Astrocyte (in vitro differentiated cells and primary cell): ENCODE measurements at places on chromosomes 16 and 17. TPM values are rescaled to one million over a fixed set of nuclear protein-coding genes. Genes with fewer than 3 reads are reported as not detected.

- DNase-seq, result no peak
These were observed 8.3 kb downstream of the PIPOX start for GRCh38 chr17:29051194-29051593.

DNA sequence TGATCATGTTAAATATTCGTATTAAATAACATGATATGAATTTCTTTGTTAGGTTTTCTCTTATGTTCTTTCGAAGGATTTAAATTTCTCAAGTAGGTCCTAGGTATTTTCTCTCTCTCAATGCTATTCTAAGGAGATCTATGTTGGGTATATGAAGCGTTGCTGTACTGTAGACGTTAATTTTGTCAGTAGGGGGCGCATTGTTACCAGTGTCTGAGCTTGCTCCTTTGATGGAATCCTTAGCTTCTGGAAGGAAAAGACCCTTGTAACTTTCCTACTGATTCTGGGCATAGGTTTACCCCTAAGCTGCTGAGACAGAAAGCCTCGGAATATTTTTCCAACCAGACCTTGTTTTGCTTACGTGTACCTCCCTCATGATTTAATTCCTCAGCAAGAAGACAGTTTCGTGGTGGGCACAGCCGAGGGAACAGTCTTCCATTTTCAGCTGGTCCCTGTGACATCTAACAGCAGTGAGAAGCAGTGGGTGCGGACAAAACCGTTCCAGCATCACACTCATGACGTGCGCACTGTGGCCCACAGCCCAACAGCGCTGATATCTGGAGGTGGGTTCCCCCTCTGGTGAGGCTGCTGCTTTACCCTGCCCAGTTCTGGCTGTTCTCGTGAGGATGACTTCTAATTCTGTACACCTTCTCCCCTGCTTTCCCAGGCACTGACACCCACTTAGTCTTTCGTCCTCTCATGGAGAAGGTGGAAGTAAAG is 17.9 kb downstream of the UTP4 start:
- DNase-seq, result peak; percentile 45

GRCh38 chr17:9079461-9080103 is 58.3 kb downstream of the NTN1 start:
- DNase-seq, result no peak

DNA sequence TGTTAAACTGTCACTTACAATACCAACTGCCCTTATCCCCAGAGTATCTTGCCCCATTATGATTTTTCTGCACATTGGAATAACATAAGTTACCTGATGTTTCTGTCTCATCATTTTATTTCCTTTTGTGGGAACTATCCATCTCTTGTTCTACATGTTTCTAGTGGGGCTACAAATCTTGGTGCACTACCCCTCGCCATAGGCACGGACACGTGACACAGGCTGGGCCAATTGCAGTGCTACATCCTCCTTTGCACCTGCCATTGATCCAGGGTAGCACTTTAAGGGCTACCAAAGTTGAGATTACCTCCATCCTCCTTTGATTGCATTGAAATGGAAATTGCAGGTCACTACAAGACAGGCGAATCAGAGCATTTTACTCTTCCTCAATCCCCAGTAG is 14.2 kb upstream of the SYT17 start:
- DNase-seq, result no peak

DNA sequence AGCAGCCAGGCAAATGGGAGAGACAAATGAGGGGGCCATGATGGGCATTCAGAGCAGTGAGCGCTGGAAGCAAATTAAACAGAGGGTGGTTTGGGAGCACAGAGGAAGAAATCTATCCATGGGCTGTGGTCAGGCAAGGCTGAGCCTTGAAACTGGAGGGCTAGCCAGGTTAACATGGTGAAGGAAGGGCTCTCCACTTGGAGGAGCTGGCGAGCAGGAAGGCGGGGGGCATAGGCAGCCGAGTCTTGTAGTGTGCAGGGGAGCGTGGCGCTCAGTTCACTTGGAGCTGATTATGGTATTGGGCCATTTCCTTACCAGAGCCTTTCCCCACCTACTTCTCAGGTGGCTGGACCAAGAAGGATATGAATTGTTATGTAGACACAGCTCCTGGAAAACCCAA is 189.7 kb downstream of the SNX29 start:
- no peak for DNase-seq

- DNase-seq, result peak; percentile 98
These were observed 28.7 kb upstream of the MYOCD start for GRCh38 chr17:12637015-12637414.

- DNase-seq, result no peak
These were observed 293.2 kb upstream of the MON1B start for GRCh38 chr16:76897816-76898215.

- DNase-seq, result no peak
These were observed 47.8 kb downstream of the MEOX1 start for GRCh38 chr17:43613917-43614316.

DNA sequence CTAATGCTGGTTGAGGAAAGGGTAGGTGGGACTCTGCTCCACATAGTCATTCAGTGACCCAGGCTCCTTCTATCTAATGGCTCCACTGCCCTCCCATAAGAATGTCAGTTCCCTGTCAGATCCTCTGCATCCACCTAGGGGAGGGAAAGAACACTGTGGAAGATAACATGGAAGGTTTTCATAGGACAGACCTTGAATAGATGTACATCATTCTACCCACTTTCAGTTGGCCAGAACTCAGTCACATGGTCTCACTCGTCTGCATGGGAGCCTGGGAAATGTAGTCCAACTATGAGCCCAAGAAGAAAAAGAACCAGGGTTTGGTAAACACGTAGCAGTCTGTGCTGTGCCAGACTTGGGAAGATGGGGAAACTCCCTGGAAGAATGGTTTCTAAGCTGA is 27.1 kb upstream of the SCNN1B start:
- DNase-seq, result no peak

DNA sequence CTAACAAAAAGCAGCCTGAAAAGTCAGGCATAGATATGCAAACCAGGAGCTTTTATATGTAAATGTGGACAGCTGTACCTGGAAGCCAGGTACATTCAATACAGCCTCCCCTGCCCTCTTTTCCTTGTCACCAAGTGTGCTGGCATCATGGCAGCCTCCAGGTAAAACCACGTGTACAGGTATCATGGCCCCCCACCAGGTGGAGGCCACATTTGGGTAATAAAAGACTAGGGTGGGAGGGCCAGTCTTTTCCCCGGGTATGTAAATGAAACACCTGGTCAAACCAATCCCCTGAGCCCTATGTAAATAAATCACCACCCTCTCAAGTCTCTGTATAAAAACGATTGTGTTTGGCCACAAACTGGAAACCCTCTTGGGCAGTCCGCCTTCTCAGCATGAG is 226.4 kb upstream of the GOT2 start:
- DNase-seq, result no peak

GRCh38 chr16:13150181-13150885 is 248.9 kb downstream of the SHISA9 start:
- no peak for DNase-seq

GRCh38 chr17:2054262-2054511 is 716 bp upstream of the HIC1 start:
- no peak for DNase-seq

DNA sequence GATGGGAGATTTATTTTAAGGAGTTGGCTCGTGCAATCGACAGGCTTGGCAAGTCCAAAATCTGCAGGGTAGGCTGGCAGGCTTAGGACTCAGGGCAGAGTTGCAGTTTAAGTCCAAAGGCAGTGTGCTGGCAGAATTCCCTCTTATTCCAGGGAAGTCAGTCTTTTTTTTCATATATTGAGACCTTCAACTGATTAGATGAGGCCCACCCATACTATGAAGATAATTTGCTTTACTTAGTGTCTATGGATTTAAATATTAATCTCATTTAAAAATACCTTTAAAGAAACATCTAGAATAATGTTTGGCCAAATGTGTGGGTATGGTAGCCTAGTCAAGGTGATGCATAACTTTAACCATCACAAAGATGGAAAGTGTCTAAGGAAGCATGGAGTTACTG is 99.8 kb downstream of the CNTNAP4 start:
- no peak for DNase-seq

DNA sequence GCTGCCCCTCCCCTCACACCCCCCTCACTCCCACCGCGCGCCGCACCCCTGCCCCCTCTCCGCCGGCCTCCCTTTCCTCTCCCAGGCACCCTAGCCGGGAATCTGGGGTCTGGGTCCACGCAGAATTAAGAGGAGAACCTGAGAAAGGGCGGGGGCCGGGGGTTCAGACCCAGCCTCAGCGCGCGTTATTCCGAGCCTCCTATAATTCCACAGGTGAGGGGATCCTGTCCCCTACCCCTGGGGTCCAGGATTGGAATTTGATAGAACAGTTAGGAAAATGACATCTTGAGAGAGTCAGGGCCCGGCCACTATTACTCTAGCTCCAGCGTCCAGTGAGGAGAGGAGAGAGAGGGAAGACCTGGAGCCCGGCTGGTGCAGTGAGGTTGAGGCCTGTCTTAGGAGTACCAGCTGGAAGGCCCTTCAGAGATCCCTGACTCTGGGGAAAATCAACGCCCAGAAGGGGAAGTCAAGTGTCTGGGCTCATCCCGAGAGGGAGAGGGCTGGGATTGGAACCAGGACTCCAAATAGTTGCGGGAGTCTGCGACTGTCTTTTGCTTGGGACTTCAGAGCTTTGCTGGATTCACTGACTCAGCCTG is 17.3 kb downstream of the GRB7 start:
- DNase-seq, result no peak

DNA sequence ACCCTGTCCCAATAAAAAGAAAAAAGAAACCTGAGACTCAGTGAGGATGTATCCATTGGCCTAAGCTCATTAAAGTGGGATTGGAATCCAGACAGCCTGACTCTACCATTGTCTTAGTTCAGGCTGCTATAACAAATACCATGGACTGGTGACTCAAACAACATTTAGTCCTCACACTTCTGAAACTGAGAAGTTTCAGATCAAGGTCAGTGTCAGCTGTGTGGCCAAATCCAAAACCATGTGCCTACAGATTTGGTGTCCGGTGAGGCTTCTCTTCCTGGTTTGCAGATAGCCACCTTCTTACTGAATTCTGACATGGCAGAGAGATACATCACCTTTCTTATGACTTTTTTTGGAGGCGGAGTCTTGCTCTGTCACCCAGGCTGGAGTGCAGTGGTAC is 53.3 kb upstream of the KDM8 start:
- DNase-seq, result no peak

GRCh38 chr16:55046513-55046912 is 115.8 kb downstream of the IRX5 start:
- DNase-seq, result no peak

- no peak for DNase-seq
These were observed 81.2 kb upstream of the CACNG3 start for GRCh38 chr16:24174957-24175356.

GRCh38 chr17:29125651-29126050 is 54.5 kb downstream of the MYO18A start:
- no peak for DNase-seq

DNA sequence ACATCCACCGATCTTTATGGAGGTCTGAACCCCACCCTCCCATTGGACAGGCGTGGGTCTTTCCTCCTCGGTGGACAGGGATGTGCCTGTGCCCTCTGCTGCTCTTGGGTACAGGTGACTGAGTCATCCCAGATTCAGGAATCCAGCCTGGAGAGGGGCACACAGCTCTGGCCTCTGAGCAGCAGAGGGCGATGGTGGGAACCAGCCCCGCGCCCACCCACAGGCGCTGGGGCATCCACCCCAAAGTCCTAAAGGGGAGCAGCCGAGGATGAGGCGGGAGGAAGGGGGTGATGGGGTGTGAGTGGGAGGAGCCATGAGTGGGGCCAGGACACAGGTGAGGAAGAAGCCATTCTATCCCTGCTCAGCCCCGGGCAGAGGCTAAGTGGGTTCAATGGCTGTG is 35.0 kb downstream of the ENGASE start:
- DNase-seq, result no peak

GRCh38 chr17:54968988-54969332 is 395 bp downstream of the STXBP4 start:
- DNase-seq, result no peak

- DNase-seq, result no peak
These were observed 8.0 kb upstream of the PIK3R6 start for GRCh38 chr17:8875436-8875835.

DNA sequence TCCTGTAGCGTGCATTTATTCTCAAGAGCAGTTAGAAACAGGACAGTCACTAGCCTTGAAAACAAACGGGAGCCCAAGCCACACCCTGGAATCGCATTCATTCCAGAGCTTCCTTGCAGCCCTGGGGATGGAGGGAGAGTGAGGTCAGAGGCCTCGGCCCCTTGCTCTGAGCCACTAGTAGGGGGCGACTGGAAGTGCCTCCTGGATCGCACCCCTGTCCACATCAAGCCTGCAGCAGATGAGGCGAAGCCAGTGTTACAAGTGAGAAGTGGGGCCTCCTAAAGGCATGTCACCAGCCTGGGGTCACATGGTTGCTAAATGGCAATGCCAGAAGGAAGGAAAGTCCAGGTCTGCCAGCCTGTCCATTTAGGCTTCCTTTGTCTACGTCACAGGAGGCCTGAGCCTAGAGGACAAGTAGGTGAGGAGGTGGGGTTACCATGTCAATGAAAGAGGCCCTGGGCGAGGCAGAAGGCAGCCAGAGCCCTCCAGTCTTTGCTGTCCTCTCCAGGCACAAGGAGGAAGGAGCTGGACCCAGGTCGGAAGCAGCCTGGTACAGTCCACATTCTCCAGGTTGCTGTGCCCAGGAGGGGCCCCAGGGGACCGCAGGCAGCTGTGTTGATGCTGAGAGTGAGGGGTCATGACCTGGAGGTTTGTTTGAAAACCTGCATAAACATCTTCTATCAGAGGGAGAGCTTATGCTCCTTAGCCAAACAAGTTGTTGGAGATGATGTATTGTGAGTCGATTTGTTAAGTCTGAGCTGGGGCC is 3.0 kb upstream of the RCVRN start:
- no peak for DNase-seq

GRCh38 chr16:12087901-12088421 is 111.4 kb downstream of the SNX29 start:
- DNase-seq, result no peak

- DNase-seq, result peak; percentile 67
These were observed 80.9 kb downstream of the SPACA3 start for GRCh38 chr17:33072421-33073161.

GRCh38 chr17:14693382-14693781 is 392.5 kb downstream of the HS3ST3B1 start:
- no peak for DNase-seq

GRCh38 chr17:75047398-75048098 is 523 bp downstream of the KCTD2 start:
- DNase-seq, result no peak

Gene PPP1R1B
- 0.26 and 0.39 TPM in 2 replicates for total RNA-seq

Gene MARCHF10
- not detected in 2 replicates for total RNA-seq

Gene CETP
- total RNA-seq, result 0.17 TPM in 1 of 2 replicates, not detected in the other

Gene TAC4
- not detected in 2 replicates for total RNA-seq

Gene ZNF267
- total RNA-seq, result 16.5 and 19.6 TPM in 2 replicates

Gene TPSG1
- not detected in 2 replicates for total RNA-seq

Gene GRB7
- total RNA-seq, result 1.8 and 3.3 TPM in 2 replicates

Gene CD300H
- total RNA-seq, result not detected in 2 replicates

Gene ARL17A
- 11.0 and 11.6 TPM in 2 replicates for total RNA-seq

Gene IGFALS
- total RNA-seq, result not detected in 2 replicates

Gene TMC8
- total RNA-seq, result 0.27 and 0.38 TPM in 2 replicates

Gene ZNF205
- total RNA-seq, result 13.2 and 15.4 TPM in 2 replicates
